ENCODE measurements at places on chromosomes 11 and 22.

GRCh38 chr11:907668-908067 is 2.9 kb downstream of the CHID1 start:
- DNase-seq, result no peak

DNA sequence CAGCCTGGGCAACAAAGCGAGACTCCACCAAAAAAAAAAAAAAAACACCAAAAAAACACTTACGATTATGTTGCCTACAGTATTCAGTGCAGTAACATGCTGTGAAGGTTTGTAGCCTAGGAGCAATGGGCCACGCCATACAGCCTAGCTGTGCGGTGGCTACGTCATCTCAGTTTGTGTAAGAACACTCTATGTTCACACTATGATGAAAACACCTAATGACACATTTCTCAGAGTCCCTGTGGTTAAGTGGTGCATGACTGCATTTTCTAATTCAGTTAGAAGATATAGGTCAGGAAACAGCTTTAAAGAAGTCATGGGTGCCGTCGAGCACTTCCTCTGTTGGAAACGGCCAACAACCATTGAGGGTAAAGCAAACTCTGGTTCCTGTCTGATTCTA is 75.7 kb upstream of the ANO1 start:
- DNase-seq, result peak; percentile 82

DNA sequence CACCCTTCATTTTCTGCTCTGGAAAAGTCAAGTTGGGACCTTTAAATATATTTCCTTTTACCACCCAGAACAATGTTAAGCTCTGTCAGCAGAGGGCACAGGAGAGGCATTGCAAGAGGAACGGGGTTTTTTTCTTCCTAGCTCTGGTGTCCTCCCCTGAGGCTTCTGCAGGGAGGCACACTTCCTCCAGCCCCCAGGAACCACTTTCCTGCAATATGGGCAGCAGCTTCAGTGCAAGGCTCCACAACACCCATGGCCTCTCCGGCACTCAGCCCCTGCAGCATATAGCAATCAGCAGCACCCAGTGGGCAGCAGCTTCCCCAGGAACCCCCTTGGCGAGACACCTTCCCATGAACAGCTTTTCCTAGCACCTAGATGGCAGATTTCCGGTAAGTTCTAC is 101.4 kb downstream of the SYT9 start:
- peak; percentile 34 for DNase-seq

DNA sequence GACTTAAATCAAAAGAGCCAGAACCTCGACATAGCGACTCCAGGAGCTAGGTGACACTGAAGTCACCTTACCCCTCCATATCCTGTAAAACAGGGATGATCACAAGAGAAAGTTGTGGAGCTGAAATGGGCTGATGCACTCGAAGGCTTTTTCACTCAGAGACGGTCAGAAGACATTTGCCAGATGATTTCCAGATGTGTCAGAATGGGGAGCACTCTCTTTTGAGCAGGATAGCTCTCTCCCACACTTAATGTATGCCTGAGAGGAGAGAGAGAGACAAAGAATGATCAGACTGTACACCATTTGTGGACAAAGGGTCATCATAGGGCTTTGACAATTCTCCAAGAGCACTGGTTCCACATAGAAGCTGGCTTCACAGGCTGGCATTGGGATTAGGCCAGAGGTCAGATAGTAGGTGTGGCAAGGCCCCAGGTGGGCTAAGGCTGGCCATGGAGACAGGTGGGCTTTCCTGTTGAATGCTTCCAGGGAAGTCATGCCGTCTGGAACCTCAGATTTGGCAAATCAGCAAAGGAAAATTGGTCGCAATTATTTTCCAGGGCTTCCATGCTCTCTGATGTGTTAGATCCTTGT is 42.3 kb upstream of the ETS1 start:
- peak; percentile 5 for DNase-seq

- DNase-seq, result no peak
Measured at GRCh38 chr22:22425356-22425755, 83.2 kb downstream of the ZNF280B start.

DNA sequence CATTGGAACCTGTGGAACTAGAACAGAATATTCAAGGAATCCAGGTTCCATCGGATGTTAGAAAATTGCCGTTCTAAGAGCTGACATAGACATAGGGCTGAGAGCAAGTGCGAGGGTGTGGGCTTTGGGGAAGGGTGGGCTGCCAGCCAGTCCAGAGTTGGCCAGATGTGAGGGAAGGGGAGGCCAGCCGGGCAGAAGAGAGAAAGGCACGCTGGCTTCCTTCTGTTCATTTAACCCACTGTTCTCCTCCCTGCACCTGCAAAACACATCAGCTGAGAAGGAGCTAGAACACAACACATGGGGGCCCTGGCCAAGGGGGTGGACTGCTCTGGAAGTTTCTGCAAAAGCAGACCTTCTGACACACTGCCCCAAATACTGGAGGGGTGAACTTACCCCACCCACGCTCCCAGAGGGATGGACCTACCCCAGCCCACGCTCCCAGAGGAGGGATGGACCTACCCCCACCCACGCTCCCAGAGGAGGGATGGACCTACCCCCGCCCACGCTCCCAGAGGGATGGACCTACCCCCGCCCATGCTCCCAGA is 98.0 kb downstream of the SHANK2 start:
- no peak for DNase-seq

DNA sequence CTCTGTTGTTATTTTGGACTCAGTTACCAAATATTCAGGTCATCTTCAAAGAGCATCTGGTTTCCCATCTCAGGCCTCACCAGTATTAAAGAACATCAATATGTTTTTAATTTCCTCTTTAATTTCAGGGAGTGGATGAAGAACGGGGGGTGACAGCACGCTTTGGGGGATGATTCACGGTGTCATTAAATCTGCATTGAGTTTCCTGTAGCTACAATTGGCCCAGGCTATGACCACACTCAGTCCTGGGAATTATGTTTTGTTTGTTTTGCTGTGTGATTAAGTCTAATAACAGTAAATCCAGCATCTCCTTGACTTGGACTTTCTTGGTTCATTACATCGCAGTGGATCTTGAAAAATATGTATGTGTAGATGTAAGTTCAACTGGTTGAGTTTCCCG is 149.7 kb upstream of the SEZ6L start:
- no peak for DNase-seq

- no peak for DNase-seq
Measured at GRCh38 chr22:26779108-26779507, 121.7 kb downstream of the MIAT start.

DNA sequence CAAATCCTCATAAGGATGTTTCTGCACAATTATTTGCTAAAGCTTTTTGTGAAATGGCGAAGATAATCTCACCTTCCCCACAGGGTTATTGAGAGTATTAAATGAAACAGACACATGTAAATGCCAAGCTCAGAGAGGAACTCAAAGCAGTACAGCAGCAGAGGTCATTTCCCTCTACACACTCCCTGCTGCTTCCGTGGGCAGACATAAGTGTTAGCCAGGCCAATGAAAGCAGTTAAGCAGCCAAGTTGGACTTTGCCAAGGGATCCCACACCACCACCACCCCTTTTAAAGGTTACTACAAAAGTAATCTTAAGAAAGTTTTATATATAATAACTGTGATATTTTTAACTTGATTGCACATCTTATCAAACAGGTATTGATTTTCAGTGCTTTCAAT is 4.0 kb upstream of the FAM111A start:
- DNase-seq, result no peak
